ENCODE measurements at places on chromosomes 6 and 20.

- DNase-seq = no peak
Observed at GRCh38 chr20:34010405-34010931, 16.8 kb downstream of the RALY start.

- DNase-seq = no peak
Observed at GRCh38 chr6:134247231-134247833, 70.6 kb downstream of the SGK1 start.

DNA sequence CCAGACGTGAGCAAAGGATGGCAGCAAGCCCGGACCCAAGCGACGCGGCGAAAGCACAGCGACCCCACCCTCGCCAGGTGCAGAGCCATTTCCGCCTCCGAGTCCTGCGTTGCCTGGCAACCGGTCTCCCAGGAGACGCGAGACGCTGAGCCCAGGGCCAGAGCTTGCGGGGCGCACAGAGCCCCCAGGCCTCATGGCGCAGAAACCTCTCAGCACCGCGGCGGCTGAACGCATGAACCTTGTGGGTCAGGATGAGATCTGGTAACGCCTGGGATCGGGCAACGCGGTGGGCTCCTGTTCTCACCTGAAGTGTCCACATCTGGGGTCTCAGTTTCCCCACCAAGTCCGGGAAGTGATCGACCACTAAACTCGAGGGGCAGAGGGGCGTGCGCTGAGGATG lies 77.7 kb downstream of the ANKRD60 start:
- no peak for DNase-seq

DNA sequence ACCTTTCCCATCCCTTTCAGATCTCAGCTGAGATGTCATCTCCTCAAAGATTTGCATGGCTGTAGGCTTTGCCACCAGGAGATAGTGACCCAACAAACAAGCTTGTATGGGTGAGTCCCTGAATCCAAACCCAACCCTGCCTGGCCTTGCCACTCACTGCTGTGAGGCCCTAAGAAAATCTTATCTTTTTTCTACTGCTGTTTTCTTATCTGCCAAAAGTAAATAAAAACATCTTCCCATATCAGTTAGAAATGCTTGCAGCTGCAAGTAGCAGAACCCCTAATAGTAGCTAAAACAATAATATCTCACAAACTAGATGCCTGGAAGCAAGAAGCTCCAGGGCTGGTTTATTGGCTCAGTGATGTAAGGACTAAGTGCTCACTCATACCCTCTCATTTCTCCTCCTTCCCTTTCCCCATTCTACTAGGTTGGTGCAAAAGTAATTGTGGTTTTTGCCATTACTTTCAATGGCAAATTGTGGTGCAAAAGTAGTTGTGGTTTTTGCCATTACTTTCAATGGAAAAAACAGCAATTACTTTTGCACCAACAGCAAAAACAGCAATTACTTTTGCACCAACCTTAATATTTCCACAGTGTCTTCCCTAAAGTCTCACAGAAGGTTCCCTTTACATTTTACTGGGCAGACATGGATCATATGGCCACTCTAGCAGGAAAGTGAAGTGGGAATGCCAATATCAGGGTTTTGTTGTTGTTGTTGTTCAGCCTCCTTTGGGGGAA lies 56.7 kb upstream of the PSMF1 start:
- no peak for DNase-seq

DNA sequence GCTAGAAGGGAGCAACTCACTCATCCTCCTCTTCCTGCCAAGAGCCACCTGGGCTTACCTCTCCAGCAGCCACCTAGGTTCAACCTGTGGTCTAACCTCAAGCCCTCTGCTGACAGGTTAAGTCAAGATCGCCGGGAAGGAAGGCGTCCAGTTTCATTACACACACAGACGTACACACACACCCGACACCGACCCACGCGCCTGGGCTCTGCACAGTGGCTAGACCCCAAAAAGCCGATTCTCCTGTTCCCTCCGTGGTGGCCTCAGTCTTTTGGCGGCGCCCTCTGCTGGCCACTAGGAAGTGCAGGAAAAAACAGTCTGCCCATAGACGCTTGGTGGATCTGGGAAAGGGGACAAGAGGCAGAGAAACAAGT lies 52.8 kb downstream of the MRPL14 start:
- DNase-seq = peak; percentile 86

Measured in left forelimb (tissue), 1 donor.